Activated CD4-positive, alpha-beta T cell treated with anti-CD3 and anti-CD28 coated beads, Interleukin-2, Interleukin-4, amounts not matched to agents 100 ng/mL and 50 ng/mL, durations not matched to agents 16 hours and 8 hours (primary cell): ENCODE measurements at places on chromosomes 12 and 14.

DNA sequence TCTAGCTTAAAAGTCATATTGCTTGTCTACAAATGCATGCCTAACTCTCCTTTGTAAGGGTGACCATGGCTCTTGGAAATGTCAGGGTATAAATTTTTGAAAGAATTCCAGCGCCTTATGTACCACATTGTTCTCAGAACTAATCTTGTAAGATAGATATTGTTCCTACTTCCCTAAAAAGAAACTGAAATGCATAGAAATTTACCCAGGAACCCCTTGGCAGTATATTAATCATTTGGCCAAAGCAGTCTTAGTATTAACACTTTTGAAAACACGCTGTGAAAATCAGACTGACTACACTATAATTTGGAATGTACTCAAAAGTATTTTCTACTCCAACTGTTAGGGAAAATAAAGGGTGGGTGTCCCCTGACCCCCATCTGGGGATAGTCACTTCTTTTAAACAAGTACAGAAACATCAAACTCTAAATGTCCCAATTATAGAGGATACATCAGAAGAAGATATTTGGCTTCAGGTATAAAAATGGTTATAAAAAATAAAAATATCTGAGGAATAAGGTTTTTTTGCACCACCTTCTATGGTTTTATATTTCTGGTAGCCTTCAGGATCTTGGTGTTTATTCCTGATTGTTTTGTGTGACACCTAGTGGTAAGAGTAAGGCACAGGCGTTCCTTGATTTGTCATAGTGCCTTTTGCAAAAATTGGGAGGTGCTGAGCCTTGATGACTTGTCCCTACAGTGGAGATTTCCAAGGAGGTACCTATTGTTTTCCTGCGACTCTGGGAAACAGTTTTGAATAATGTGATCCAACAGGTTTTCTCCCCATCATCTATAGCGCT lies 2.2 kb upstream of the NFKBIA start:
- peak; percentile 69 for DNase-seq

GRCh38 chr14:102928412-102929240 lies 6.2 kb downstream of the AMN start:
- peak; percentile 24 for DNase-seq

- no peak for DNase-seq
Measured at GRCh38 chr12:76798864-76799263, 34.9 kb downstream of the ZDHHC17 start.

- DNase-seq = no peak
Measured at GRCh38 chr14:74621556-74621955, 9.5 kb upstream of the LTBP2 start.

- no peak for DNase-seq
Measured at GRCh38 chr14:69326611-69327010, 66.7 kb downstream of the GALNT16 start.

- DNase-seq = no peak
Measured at GRCh38 chr14:63432888-63433552, 110.2 kb downstream of the PPP2R5E start.

- no peak for DNase-seq
Measured at GRCh38 chr12:131863711-131864396, 30.6 kb upstream of the ULK1 start.

- no peak for DNase-seq
Measured at GRCh38 chr14:54343272-54344121, 53.3 kb upstream of the CDKN3 start.

DNA sequence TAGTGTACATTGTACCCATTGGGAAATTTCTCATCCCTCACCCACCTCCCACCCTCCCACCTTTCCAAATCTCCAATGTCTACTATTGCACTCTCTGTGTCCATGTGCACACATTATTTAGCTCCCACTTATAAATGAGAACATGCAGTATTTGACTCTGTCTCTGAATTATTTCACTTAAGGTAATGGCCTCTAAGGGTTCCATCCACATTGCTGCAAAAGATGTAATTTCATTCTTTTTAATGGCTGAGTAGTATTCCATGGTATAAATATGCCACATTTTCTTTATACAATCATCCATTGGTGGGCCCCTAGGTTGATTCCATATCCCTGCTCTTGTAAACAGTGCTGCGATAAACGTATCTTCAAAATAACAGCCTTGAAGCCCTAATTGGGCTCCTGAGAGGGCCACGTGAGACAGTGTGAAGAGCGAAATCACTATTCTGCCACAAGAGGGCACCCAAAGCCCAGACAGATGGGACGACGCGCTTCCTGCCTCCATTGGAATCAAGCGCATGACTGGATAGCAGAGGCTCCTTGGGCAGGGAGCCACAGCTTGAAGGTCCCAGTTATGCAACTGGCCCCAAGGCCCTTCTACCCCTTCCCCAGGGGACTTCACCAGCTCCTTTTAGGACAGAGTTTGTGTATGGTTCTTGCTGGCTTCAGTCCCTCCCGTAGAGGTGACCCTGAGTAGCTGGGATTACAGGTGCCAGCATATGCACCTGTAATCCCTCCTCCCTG lies 21.3 kb upstream of the CD27 start:
- DNase-seq = peak; percentile 90

- no peak for DNase-seq
Measured at GRCh38 chr12:124772289-124773170, 91.1 kb downstream of the SCARB1 start.

- no peak for DNase-seq
Measured at GRCh38 chr12:29255042-29255441, 106.0 kb downstream of the FAR2 start.

DNA sequence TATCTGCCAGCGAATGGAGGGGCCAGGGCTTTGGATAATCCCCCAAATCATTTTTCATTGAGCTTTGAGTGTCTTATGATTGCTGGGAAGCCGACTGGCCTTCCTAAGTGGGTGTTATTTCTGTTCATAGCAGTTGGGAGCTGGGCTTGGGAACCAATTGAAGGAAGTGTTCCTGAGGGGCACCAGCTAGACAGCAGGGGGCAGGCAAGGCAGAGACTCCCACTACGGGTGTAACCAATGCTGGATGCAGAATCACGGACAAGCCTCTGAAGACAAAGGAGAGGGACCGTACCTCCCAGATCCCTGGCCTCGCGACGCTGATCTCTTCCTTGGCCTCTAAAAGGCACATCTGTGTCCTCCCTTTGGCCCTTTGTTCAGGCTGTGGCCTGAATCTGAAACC lies 149.0 kb upstream of the PRMT8 start:
- no peak for DNase-seq
